NCI-H1694 treated with DMSO at 0.1 percent for 48 hours (cell line): ENCODE measurements at places on chromosomes 1 and 21.
A peak's percentile ranks its signal among the peaks of the same experiment; 100 is the strongest.

DNA sequence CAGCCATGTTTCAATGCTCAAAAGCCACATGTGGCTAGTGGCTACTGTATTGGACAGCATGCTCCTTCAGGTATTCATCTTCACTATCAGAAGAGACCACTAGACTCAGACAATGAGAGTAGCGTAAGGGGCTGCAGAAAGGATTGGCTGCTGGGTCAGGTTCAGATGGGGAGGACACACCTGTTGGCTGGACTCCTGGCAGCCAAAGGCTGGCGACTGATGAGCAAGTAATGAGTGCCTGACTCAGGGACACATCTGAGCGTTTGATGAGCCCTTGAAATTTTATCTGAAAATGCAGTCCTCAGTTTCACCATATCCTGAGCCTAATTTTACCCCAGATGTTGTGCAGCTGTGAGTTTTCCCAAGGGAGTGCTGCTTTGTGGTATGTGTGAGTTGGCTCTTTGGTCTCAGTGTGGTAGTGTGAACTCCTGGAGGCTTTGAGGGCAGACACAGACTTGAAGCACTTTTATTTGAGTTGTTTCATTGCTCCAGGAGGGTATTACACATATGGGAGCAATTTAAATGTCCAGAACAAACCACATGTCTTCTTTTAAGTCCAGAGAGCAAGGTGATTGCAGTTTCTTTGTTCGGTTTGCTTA is 9.6 kb downstream of the ST6GALNAC3 start:
- no peak for DNase-seq

DNA sequence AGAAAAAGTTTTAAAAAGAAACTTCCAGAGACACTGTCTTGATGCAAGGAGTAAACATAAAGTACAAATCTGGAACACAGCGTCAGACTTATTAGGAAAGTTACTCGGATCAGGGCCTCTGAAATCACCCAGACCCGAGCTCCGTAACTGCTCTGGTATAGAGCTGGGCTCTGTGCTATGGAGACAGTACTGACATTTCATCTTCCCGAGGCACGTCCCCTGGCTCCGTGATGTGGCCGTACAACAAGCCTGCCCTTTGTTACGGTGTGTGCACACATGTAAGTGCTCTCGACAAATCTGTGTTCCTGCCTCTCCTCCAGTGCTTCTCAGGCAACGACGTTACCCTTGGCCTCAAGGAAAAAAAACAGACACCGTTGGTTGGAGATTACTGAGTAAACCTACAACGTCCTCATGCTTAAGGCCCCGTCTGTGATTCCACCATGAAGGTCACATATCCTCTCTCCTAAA is 107.0 kb upstream of the IRF2BP2 start:
- DNase-seq, result no peak

DNA sequence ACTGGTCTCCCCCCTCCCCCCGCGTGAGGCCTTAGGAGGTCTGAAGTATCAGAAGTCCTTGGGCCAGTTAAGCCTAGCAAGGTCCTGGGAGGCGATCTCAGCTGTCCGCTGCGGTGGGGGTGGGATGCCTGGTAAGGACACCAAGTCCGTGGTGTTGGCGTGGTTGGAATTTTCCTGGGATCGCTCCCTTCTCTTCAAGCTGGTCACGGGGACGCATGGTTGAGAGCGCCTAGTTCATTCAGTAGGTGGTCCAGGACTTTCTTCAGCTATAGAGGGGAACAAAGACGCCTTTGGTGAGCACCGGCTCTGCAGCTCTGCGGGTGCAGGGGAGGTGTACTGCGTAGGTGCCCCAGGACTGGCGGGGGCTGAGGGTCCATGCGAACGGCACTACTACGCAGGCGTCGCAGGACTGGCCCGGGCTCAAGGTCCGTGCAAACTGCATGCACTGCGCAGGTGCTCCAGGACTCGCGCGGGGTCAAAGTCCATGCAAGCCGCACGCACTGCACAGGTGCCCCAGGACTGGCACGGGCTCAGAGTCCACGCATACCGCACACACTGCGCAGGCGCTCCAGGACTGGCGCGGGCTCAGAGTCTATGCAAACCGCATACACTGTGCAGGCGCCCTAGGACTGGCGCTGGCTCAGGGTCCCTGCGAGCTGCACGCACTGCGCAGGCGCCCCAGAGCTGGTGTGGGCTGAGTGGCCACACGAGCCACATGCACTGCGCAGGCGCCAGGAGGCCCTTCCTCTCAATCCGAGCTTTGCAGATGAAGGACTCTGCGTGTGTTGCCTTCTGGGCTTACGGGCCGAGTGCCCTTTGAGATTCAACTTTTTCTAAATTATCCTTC is 36.6 kb upstream of the HMGN1 start:
- no peak for DNase-seq

DNA sequence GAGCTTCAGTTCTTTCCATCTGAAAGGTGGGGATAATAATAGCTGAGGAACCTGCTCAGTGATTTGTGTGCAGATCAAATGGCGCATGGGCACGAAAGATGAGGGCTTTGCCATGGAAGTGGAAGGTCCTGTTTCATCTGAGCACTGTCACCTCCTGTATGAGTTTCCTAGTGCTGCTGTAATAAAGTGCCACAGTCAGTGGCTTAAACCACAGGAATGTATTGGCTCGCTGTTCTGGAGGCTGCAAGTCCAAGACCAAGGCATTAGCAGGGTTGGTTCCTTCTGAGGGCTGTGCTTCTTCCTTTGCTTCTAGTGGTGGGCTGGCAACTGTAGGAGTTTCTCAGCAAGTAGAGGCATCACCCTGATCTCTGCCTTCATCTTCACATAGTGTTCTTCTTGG is 51.1 kb upstream of the RBM15 start:
- DNase-seq, result no peak

- no peak for DNase-seq
Observed at GRCh38 chr1:117653732-117654492, 48.1 kb downstream of the TENT5C start.

GRCh38 chr1:228316589-228317387 is 89.8 kb downstream of the TRIM11 start:
- no peak for DNase-seq

DNA sequence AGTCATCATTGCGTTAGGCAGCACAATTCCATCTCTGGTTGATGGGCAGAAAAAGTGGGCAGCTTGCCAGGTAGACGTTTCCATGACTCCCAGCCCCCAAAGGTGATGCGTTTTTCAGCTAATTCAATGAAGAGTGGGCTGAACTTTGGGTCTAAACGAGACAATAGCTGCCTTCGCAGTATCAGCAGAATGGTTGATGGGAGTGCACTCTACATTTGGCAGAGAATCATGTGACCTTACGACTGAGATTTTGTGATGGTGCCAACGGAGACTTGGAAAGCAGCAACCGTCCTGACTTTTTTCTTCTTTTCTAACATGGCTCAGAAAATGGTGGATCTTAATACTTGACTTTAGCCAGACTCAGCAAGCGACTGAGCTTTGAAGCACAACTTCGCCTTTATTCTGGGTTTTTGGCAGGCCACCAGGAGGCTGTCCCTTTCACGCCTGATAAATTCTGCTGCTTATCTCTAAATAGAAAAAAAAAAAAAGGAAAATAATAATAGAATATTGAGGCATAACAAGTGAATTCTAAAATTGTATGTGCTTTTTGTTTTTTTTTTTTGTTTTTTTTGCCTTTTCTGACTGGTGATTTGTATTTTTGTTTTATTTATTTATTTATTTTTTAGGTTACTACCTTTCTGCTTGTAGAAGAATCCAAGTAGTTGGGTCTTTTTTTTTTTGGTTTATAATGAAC is 804.8 kb downstream of the USP25 start:
- no peak for DNase-seq

GRCh38 chr21:38990424-38990794 is 184.7 kb downstream of the ETS2 start:
- DNase-seq, result no peak

- no peak for DNase-seq
Observed at GRCh38 chr21:41983229-41983628, 26.9 kb downstream of the ZBTB21 start.

DNA sequence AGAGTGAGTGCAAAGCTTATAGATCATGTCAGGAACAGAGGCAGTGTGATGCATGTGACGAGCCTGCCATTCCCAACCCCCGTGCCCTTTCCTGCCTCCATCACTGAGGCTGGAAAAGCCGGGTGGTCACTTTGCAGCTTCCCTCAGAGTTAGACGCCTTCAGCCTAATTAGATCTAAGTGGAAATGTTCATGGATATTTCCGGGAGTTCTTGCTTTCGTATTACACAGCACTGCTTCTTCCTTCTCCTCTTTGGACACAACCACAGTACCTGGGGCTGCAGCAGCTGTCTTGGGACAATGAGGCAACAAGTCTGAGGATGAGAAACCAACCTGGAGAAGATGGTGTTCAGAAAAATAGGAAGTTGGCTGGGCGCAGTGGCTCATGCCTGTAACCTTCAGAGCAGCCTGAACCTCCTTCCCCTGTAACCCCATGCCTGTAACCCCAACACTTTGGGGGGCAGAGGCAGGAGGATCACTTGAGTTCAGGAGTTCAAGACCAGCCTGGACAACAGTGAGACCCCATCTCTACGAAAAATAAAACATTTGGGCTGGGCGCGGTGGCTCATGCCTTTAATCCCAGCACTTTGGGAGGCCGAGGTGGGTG is 24.5 kb downstream of the SERINC2 start:
- no peak for DNase-seq

GRCh38 chr1:16013220-16013907 is 4.5 kb downstream of the HSPB7 start:
- DNase-seq, result no peak

- DNase-seq, result no peak
Observed at GRCh38 chr1:225777058-225777582, 506 bp upstream of the SRP9 start.

DNA sequence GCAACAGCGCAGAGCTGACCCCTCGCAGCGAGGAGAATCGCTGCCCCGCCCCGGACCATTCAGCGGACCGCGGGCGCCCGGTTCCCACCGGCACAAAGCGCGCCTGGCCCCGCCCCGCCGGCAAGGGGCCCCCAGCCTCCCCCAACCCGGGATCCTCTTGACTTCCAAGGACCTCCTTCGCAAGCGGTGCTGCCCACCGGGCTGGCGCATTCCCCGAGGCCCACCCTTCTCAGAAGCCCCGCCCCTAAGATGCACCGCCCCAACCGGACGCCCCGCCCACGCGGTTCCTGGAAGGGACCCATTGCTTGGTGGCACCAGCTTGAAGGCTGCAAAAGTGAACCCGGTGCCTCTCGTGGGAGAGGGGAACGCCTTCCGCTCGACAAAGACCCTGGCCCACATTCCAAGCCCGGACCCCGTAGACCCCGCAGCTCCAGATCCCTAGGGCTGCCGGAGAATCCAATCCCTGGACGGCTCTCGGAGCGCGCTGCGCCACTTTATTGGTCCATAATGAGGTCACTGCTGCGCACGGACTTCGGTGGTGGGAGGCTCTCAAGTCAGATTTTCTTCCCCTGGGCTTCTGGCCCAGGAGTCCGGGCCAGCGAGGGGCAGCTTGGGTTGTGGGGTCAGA is 2.0 kb downstream of the HES3 start:
- DNase-seq, result peak; percentile 87

DNA sequence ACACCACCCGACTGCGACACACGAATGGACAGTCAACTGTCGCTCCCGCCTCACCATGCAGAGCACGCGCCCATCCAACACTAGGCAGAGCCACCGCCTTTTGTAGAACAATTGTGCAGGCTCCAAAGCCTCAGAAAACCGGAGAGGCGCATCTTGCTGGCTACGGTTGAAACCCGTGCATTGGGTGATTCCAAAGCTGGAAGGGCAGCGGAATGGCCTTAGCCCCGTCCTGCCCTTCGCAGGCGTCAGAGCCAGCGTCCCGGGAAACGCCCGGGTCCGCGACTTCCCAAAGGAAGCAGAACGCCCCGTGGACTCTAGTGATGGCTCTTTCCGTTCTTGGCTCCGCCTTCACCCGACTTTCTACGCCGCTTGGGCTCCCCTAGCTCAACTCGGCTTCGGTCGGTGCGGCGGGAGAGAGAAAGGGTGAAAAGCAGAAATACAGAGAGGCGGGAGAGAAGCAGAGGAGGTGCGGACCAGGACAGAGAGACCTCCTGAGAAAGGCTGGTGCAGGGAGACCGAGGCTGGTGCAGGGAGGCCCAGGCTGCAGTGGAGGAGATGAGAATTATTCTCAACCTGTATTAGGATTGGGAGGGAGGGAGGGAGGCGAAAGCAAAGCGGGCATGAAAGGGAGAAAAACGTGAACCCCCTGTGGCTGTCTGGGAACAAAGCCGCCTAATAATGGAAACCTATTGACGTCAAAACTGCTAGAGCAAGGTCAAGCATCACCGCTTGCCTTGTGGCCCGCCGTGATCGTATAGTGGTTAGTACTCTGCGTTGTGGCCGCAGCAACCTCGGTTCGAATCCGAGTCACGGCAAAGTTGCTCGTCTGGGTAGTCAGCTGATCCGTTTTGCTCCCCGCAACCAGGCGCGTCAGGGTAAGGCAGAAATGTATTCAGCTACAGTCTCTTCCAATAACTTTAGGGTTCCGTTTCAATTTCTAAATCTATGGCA is 99.5 kb downstream of the PRKAB2 start:
- DNase-seq, result no peak

DNA sequence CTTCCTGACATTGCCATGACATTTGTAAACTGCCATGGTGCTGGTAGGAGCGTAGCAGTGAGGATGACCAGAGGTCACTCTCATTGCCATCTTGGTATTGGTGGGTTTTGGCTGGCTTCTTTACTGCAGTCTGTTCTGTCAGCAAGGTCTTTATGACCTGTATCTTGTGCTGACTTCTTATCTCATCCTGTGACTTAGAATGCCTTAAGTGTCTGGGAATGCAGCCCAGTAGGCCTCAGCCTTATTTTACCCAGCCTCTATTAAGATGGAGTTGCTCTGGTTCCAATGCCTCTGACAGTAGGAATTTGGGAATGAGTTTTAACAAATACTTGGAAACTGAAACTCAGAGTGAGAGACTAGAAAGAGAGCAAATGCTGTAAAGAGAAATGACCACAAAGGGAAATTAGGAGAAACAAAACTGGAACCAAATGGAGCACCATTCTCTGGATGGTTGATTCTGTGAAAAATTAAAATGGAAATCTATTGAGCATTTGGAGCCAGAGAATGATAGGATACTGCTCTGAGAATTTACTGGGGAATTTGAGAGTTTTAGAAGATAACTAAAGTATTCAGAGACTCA is 50.1 kb upstream of the RHOU start:
- no peak for DNase-seq

- no peak for DNase-seq
Observed at GRCh38 chr1:151156515-151156819, at the start of gene TNFAIP8L2. TSS of gene TNFAIP8L2 (plus strand) at chr1:151156649. CDS start at chr1:151158698, 2,049 bp downstream.

GRCh38 chr1:10755970-10756521 is 40.4 kb downstream of the CASZ1 start:
- DNase-seq, result peak; percentile 72

GRCh38 chr21:28018741-28019669 is 973.7 kb downstream of the LTN1 start:
- DNase-seq, result no peak
